ENCODE measurements at places on chromosomes 11 and 22.

DNA sequence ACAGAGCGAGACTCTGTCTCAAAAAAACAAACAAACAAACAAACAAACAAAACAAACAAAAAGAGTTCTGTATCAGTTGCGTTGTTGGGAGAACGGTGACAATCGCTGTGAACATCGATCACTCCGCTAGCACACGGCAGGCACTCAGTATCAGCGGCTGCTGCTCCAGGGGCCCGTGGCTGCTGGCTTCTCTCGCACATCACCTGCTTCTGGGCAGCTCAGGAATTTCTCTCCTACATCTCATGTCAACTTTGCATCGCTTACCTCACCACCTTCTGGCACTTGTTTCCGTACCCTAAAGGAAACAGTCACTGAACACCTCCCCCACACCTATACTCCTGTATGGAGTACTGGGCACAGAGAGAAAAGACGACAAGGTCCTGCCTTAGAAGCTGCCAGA lies 70.3 kb upstream of the WNT7B start:
- DNase-seq = no peak

DNA sequence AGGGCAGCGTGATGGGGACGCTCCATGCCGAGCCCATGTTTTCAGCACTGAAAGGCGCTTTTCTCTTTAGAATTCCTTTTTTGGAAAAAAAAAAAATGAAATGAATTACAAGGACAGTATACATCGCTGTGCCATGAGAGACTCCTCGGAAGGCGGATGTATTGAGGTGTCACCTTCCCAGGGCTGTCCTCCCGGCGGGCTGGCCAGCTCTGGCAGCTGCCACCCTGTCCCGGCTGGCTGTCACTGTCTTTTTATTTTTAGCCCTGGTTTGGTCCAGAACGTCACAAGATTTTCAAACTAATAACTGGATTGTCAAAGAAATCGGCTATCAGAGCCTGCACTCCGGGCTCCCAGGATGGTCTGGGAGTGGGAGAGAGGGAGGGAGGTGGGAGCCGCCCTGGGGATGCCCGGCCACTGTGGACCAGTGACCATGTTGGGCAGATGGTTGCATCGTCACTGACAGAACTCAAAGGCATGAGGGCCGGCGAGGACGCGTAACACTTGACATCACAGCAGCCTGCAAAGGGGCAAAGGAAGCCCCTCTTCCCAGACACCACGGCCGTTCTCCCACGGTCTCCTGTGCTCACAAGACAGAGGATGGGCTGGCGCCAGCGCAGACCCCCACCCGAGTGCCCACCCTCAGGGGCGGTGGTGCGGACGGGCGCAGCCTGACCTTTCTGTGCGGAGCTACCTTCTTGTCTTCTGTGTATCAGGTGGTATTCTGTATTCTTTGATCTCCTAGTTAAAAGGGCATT lies 392.9 kb downstream of the TBC1D22A start:
- no peak for DNase-seq

DNA sequence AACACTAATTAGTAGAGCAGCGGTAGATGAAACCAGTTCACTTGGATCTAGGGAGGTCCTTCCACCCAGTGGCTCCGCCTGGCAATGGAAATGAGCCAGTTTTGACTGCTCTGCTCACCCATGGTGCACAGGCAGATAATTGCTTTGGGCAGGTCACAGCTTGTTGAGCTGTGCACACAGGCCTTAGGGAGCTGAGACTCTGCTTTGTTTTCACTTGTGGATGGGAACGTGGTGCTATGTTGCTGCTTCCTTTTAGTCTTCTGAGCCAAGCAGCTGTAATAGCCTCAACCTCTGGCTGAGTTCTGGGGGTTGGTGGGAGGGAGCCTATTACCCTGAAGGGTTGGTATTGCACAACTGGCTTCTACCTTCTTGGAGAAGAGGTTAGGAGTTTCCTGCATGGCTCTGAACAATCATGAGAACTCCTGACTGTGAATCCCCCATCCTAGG lies 262.3 kb upstream of the MTNR1B start:
- peak; percentile 25 for DNase-seq

GRCh38 chr22:40973144-40973543 lies 22.0 kb downstream of the RBX1 start:
- no peak for DNase-seq

- peak; percentile 59 for DNase-seq
These were observed 109.3 kb upstream of the BMAL1 start for GRCh38 chr11:13168271-13168670.

DNA sequence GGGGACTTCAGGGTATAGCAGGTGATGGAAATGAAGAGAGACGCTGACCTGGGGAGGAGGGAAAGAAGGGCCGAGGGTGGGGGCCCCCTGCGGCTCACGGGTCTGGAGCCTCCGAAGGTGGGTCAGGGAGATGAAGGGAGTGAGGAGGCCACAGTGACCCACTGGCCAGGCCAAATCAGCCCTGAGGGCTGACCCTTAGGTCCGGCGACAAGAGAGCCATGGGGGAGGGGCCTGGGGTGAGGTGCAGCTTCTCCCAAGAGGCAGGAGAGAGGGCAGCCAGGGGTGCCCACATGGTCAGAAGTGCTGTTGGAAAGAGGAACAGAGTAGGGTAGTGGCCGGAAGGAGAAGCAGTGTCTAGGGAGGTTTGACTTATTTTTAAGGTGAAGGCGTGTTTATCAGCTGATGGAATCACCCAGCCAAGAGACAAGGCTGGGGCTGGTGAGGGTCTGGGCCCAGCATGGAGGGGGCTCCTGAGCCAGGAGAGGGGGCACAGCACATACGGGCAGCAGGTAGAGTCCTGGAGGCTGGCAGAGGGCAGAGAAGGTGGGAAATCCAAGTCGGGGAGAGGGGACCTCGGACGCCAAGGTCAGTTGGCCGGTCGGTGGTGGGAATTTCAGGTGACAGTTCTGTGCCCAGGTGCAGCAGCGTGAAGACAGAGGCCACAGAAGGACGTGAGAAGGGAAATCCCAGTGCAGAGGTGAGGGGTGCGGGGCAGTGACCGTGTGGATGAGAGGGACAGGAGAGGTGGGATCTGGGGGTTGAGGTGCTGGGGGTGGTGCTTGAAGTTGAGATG lies 49.0 kb downstream of the LINC01488 start:
- no peak for DNase-seq

DNA sequence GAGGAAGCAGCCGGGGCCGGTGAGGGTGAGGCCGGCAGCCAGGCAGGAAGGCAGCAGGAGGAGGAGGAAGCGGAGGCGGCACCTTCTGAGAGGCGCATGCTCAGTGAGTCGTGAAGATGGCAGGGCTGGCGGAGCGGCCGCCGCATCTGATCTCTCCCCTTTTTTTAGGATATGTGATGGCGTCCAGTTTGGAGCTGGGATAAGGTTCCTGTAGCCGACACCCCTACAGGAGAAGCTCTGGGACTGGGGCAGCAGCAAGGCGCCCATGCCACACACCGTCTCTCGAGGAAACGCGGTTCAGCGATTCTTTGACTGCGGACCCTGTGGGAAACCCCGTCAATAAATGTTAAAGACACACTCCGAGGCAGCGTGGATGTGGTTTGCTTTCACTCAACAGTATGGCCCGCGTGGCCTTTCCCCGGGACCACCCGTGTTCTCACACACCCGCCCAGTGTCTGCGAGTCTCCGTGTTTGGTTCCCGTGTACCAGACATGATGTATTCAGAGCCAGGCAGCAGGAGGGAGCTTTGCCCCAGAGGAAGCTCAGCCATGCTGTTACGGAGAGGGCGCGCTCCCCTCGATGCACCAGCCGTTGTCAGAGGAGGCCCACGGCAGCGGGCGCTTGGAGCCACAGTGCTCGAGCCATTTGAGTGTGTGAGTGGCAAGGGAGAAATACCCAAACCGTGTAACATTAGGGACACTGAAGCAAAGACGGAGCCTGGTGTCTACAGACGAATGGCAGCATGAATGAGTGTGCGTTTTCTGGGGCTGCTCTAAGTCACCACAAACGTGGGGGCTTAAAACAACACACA lies 27.7 kb upstream of the PARVB start:
- no peak for DNase-seq

- DNase-seq = no peak
These were observed 3.8 kb downstream of the YAP1 start for GRCh38 chr11:102114032-102114431.

GRCh38 chr22:27879923-27880322 lies 39.1 kb downstream of the PITPNB start:
- DNase-seq = peak; percentile 66

DNA sequence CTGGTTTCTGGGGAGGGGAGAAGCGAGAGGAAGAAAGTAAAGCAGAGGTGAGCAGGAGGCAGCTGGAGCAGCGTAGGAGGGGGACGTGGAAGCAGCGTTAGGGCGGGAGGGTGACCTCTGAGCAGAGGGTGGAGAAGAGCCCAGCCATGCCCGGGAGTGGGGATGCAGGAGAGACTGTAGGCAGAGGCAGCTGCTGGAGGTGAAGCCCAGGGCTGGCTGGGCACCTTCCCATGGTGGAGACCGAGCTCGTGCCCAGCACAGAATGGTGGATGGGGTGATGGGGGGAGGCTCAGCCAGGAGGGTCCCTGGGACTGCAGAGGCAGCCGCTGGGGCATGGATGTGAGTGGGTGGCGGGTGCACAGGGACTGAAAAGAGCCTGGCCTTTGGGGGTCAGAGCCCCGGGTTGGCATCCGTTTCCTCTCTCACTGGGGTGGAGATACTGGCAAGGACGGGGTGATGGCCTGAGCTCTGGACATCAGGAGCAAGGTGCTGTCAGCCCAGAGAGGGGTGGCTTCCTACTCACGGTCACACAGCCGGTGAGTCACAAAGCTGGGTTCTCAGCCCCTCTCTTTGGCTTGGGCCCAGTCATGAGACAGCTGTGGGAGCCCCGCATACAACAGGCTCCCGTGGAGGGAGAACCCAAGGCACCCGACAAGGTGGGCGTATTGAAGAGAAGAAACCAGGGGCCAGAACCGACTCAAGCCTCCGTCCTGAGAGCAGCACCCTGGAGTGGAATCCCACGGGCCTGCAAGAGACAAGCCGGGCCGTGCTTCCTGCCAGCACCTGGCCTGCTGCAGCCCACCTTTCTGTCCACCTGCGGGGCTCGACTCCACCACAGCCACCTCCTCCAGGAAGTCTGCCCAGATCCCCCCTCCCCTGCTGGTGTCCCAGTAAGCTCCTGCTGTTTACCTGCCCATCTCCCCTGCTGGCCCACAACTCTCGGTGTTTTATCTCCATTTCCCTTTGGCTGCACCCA lies 45.8 kb upstream of the FGF3 start:
- DNase-seq = no peak

DNA sequence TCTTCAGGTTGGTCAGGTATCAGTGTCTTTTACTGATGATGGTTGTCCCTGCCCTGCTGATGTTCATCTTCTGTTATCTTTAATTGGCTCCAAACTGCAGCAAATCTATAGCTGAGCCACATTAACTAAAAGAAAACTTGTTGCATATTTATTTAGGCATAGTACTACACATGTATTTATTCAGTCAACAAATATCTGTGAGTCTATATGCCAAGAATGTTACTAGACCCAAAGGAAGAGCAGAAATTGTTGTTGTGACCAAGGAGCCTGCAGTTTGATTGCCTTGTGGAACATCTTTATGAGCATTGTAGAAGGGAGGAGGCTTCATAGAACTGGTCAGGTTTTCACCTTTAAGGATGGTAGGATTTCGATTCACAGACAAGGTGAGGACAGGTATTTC lies 10.1 kb downstream of the BMAL1 start:
- DNase-seq = no peak

- peak; percentile 68 for DNase-seq
These were observed 14.6 kb upstream of the MIAT start for GRCh38 chr22:26642465-26643417.

DNA sequence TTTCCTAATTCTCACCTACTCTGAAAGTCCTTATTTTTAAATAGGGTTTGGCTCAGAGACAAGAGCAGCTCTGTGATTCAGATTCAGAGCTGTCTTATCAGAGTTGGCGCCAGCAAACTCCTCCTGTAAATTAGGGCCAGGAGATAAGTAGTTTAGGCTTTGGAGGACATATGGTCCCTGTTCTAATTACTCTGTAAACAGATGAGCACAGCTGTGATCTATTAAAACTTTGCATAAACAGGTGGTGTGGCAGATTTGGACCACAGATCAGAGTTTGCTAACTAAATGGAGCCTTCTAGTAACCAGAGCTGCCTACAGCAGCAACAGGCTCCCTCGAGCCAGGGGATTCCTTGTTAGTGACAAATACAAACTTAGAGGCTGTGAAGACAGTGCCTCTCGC lies 27.9 kb downstream of the YPEL1 start:
- DNase-seq = no peak

- no peak for DNase-seq
These were observed 49.8 kb downstream of the BMAL1 start for GRCh38 chr11:13327421-13327820.

GRCh38 chr11:78418584-78419211 lies 1.1 kb upstream of the GAB2 start:
- DNase-seq = no peak

DNA sequence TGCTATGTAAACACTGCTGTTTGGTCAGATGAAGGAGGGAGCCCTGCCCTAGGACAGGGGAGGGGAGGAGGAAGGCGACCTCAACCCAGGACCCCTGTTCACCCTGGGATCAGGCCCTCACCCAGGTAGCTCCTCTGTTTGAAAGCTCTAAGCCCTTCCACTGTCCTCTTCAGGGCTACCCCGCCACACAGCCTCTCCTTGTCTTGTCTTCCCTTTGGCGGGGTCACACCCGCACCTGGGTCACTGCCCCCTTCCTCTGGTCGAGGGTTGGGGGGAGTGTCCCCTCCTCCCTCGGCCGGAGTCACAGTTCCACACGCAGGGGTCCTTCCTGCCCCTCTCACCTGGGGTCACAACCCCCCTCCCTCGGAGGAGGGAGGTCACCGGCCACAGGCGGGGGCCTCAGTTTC lies 463 bp upstream of the PTPMT1 start:
- DNase-seq = no peak

DNA sequence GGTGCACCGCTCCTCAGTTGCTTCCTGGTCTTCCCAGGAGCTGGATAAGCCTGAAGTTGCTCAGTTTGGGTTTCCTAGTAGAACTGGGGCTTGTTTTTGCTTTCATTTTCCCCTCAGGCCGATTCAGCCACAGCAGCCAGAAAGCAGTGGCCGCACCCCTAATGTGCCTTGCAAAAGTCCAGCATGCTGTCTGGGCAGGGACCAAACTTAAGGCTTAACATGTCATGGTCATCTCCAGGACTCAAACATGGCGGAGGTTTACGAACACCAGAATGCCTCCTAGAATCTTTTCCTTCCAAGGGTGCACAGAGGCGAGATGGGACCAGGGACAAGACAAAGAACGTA lies 2.5 kb downstream of the GNG3 start:
- DNase-seq = no peak

- DNase-seq = no peak
These were observed 88.1 kb downstream of the SBF2 start for GRCh38 chr11:10205928-10206327.

All from astrocyte of the hippocampus (primary cell).